ENCODE measurements at places on chromosomes 7 and 10. TPM values are rescaled to one million over a fixed set of nuclear protein-coding genes. Genes with fewer than 3 reads are reported as not detected.

The BTBD16 gene
- 0.67 TPM for total RNA-seq

The CNNM1 gene
- 0.52 TPM for total RNA-seq

The UCN3 gene
- total RNA-seq = 0.28 TPM

The IFRD1 gene
- 37.2 TPM for total RNA-seq

The EIF4EBP2 gene
- 59.7 TPM for total RNA-seq

GRCh38 chr10:18735711-18736110 lies 76.5 kb downstream of the ARL5B start:
- no peak for DNase-seq
- H3K4me3 ChIP-seq = no peak overlapping the region
- H3K36me3 ChIP-seq = no peaks in the 10 kb centered on the region
- no peaks in the 10 kb centered on the region for H3K27me3 ChIP-seq
- H3K27ac ChIP-seq = no peak overlapping the region

DNA sequence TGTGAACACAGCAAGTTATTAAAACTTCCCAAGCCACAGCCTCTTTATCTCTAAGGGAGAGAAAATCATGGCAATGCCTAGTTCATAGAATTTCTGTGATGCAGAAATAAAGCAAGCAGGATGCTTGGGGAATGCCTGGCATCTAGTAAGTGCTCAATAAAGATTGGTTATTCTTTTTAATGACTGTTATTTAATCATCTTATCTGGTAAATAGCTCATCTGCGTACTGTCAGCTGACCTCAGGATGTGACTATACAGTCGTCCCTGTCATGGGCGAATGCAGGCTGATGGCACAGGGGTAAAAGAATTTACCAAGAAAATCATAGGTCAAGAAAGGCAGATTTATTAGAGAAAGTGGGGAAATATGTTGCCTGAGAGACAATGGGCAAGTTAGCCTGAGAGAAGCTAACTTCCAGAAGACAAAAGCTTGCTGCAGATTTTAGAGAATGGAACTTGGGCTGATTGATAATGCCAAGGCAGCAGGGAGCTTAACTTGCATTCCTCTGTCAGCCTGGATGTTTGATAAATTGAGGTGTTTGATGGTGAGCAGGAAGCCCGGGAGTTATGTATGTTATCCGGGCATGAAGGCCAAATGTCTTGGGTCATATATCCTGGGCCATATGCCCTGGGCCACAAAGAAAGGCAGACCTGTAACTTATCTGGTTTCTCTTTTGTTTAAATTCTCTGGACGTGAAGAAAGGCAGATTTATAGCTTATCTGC lies 126.0 kb downstream of the KCNMA1 start:
- H3K4me3 ChIP-seq = no peak overlapping the region
- H3K36me3 ChIP-seq = no peaks in the 10 kb centered on the region
- peaks cover 3% of the 10 kb centered on the region for H3K27me3 ChIP-seq
- no peaks in the 10 kb centered on the region for H3K4me1 ChIP-seq
- no peak overlapping the region for H3K27ac ChIP-seq

DNA sequence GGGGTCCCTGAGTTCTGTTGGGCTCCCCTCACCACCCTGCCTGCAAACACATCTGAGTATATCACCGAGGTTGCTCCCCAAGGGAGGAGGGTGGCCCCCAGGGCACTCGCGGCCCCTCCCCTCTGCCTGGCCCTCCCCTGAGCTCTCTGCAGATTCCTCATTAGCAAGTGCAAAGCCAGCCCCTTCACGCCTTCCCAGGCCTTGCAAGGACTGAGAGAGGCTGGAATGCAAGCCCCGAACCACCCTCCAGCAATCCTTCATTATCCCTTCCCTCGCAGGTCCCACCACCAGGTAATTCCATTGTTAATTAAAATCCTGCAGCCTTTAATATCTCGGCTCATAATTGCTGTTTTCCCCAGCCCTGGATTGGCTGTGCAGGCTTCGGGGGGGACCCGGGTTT lies 35.3 kb upstream of the MYL10 start:
- H3K27me3 ChIP-seq = no peaks in the 10 kb centered on the region
- DNase-seq = no peak
- no peak overlapping the region for H3K27ac ChIP-seq
- no peaks in the 10 kb centered on the region for H3K36me3 ChIP-seq
- H3K4me3 ChIP-seq = no peak overlapping the region

DNA sequence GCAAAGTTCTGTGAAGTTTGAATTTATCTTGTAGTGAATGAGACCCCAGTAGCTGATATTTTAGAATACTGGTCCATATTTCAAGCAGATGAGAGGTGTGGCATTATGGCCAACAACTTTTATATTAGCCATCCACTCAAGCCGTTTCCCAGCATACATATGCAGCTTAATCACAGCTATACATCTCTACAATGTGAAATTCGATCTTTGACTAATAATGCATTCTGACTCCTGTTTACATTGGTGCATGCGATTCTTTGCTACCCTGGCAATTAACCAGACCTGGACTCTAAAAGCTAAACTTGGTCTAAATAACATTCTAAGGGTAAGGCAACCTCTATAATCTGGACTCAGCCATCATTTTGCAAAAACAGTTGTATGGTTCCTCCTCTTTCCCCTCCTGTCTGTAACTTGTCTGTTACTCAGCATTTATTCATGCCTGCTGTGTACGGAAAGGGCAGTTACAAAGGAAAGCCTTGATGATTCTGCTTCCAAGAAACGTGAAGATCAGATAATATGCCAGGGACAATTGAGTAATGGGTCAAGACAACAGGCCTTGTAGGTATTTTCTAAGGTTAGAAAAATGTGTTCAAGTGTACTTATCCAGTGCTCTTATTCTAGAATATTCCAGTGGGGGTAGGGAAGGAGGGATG lies 50.6 kb downstream of the PNLIPRP2 start:
- no peaks in the 10 kb centered on the region for H3K4me1 ChIP-seq
- no peak overlapping the region for H3K27ac ChIP-seq
- H3K27me3 ChIP-seq = no peaks in the 10 kb centered on the region
- no peak for DNase-seq
- H3K36me3 ChIP-seq = no peaks in the 10 kb centered on the region

DNA sequence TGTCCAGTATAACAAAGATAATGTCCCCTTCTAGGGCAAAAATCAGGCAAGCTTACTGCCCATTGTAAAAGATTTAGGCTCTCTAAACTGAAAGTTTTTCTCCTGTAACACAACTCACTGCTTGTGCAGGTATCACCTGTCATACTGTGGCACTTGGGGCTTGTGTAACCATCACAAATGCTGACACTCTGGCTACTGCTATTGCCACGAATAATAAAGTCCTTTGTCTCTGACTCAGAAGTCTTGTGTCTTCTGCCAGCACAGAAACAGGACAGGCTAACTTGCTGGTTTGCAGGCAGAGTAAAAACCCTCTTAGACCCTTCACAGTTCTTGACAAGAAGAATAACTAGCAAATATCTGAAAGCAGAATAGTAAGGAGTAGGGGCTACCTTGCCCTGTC lies 273.9 kb downstream of the RPS24 start:
- no peak overlapping the region for H3K4me3 ChIP-seq
- no peaks in the 10 kb centered on the region for H3K36me3 ChIP-seq
- peaks cover 3% of the 10 kb centered on the region for H3K4me1 ChIP-seq
- no peaks in the 10 kb centered on the region for H3K27me3 ChIP-seq
- DNase-seq = no peak
- no peak overlapping the region for H3K27ac ChIP-seq

DNA sequence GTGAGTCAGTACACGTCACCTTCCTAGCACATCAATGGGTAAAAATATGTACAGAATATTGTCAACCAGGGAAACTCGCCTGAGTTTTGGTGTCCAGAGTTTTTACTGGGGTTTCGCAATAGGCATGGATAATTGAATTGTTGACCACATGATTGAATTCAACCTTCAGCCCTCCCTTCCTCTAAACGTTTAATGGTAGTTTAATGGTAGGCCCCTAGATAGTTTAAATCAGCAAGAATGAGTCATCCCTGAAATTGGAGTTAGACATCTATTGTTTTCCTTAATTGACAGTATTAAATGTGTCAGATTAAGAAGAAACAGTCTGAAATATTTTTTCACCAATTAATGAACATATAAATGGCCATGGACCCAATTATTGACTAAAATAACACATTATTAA lies 57.8 kb upstream of the CACNA2D1 start:
- H3K27me3 ChIP-seq = no peaks in the 10 kb centered on the region
- H3K27ac ChIP-seq = no peak overlapping the region
- no peak overlapping the region for H3K4me3 ChIP-seq

DNA sequence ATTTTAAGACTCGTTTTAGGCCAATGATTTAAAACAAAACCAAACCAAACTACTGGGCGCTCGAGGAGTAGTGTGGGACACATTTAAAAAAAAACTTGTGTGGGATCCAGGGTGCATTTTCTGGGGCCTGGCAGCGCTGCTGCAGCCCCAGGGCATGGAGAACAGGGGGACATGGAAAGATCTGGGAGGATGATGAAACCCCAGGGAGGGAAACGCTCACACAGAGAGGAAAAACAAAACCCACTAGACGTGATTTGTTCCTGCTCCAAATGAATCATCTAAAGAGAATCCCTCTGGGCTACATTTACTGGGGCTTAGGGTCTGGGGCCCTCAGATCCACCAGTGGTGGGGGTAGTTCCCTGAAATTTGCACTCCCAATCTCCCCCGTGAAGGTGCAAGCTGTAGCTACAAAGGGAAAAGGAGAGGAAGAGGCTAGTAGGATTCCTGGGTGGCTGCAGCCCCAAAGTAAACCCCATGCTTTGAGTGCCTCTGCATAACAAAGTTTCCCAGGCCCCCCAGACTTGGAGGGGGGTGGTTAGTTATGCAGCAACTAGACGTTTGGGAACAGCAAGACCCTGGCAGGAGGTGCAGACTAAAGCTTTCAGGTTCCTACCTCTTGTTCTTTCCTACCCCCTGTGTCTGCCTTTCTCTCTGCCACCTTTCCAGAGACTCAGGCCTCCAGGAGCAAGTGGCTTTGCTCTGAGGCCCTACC lies 14.5 kb upstream of the HOXA13 start:
- peaks cover 22% of the 10 kb centered on the region for H3K27me3 ChIP-seq
- no peak overlapping the region for H3K27ac ChIP-seq
- H3K4me1 ChIP-seq = peaks cover 13% of the 10 kb centered on the region
- H3K36me3 ChIP-seq = no peaks in the 10 kb centered on the region
- no peak overlapping the region for H3K4me3 ChIP-seq

DNA sequence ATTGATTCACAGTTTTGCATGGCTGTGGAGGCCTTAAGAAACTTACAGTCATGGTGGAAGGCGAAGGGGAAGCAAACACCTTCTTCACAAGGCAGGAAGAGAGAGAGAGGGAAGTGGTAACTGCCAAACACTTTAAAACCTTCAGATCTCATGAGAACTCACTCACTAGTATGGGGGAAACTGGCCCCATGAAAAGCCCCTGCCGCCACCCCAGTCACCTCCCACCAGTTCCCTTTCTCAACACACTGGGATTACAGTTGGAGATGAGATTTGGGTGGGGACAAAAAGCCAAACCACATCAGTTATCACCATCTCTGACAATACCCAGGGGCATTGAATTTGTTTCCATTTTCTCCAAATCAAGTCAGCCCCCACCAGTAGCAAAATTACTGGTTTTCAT lies 740.4 kb downstream of the GATA3 start:
- DNase-seq = no peak
- no peaks in the 10 kb centered on the region for H3K4me1 ChIP-seq

DNA sequence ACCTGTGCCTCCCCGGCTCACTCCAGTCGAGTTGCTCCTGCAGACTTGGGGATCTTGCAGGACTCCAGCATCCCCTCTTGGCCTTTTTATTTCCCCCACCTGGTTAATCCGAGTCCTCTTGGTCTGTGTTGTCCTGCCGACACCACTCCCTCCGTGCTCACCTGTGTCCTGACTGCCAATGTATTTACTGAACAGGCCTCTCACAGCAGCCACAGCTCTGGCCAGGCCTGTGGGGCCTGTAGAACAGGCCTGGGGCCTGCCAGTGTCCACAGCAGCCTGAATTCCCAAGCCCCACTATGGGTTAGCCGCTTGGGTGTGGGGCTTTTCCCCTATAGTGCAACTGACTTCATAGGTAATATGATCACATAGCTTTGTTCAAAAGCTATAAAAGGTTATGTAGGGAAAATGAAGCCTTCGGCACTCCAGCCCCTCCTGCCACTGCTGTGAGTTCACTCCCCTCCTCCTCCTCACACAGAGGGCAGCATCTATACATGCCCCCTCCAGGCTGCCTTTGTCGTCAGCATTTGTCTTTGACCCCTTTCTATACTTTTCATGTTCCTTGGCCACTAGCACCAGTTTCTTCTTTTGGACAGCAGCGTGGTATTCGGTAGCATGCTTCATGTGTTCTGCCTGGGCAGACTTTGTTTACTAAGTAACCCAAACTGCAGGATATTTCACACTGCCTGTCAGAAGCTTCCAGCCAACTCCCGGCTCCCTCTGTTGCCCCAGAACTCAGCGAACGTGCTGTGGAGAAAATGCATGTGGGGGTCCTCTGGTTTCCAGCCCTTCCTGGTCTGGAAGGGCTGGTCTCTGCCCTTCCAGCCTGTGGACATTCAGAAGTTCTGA lies 46.1 kb downstream of the ZNF467 start:
- no peak overlapping the region for H3K4me3 ChIP-seq
- no peaks in the 10 kb centered on the region for H3K27me3 ChIP-seq
- DNase-seq = no peak

DNA sequence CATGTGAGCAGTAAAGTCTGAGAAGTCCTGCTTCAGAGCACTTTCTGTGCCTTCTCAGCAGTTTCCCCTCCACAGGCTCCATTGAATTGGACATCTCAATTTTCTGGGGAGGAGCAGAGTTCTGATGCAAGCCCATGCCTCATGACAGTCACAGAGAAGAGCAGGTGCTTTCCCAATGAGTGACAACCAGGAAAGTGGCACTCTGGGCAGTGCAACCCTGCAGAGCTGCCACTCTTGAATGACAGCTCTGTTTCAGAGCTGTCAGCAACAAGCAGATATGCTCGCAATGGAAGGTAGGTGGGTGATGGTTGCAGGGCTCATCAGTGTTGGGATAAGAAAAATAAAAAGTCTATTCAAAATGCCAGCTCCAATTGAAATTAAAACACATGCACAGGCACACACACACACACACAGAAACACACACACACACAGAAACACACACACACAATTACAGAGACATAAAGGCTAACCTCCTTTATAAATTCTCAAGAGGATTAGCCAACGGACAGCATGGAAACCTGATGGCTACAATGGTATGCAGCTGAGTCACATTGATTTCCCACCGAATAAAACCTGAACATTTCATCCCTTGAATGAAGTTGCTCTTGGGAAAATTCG lies 50.5 kb downstream of the C10orf67 start:
- no peak for DNase-seq
- peaks cover 9% of the 10 kb centered on the region for H3K4me1 ChIP-seq
- H3K27me3 ChIP-seq = peaks cover 8% of the 10 kb centered on the region

GRCh38 chr10:21048068-21048467 lies 151.0 kb upstream of the NEBL start:
- no peak overlapping the region for H3K4me3 ChIP-seq
- H3K4me1 ChIP-seq = peaks cover 4% of the 10 kb centered on the region
- H3K36me3 ChIP-seq = no peaks in the 10 kb centered on the region
- H3K27ac ChIP-seq = no peak overlapping the region
- no peak for DNase-seq

All from lung (tissue), 17 donors.